Liver (tissue), 10 donors: ENCODE measurements at places on chromosomes 11 and 22. TPM values are rescaled to one million over a fixed set of nuclear protein-coding genes. Genes with fewer than 3 reads are reported as not detected.

DNA sequence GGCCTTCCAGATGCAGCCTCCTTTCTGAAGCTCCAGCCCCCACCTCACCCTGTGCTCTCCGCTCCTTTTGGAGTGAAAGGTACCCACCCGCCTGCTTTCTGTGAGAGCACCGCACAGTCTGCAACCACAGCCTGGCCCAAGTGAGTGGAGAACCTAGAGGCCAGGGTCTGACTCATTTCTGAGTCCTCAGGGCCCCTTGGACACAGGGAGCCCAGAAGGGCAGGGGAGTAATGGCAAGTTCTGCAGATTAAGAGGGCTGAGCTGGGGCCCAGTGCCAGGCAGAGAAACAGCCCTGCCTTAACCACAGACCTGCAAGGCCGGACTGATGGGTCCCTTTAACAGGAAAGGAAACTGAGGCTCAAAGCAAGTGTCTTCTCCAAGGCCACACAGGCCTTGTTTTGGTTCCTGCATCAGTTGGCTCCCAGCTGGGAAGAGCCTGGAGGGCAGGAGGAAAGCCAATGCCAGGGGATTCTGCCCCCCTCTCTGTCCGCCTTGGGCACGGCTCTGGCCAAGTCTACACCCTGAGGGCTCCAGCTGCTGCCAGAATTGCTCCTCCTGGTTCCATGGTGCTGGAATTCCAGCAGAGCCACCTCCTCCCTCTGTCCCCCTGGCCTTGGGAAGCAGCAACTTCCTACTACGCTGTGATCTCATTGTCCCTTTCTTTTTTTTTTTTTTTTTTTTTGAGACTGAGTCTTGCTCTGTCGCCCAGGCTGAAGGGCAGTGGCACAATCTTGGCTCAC, 55.1 kb downstream of the CYTH4 start:
- H3K36me3 ChIP-seq = no peaks in the 10 kb centered on the region
- peaks cover 17% of the 10 kb centered on the region for H3K27me3 ChIP-seq
- H3K27ac ChIP-seq = no peak overlapping the region
- DNase-seq = no peak
- no peaks in the 10 kb centered on the region for H3K4me1 ChIP-seq

OR4A16 gene
- total RNA-seq = not detected

- H3K27ac ChIP-seq = no peak overlapping the region
- H3K4me3 ChIP-seq = no peak overlapping the region
- peak; percentile 86 for DNase-seq
- peaks cover 4% of the 10 kb centered on the region for H3K4me1 ChIP-seq
These were observed 74.9 kb upstream of the HORMAD2 start for GRCh38 chr22:30005213-30005857.

DNA sequence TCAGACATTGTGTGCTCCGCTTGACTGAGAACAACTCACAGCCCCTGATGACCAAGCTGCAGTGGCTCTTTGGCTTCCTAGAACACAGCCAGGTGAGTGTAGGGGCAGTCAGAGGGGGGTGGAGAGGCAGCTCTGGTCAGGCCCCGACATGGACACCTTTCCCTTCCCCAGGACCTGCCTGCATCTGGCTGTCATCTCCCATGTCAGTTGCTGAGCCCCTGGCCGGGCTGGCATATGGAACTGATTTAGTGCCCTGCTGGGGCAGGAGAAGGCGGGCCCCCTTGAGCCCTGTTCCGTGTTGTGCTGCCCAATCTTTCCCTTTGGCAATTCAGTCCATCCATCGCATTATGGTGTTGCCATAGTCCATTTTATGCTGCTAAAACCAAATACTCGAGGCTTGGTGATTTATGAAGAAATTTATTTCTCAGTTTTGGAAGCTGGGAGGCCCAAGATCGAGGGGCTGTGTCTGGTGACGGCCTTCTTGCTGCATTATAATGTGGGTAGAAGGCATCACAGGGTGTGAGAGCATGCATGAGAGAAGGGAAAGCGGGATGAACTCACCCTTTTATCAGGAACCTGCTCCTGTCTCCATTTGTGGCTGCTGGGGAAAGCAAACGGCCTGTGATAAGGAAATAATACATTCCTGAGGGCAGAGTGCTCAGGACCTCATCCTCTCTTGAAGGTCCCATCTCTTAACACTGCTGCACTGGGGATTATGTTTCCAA, 19.0 kb downstream of the USP35 start:
- H3K27me3 ChIP-seq = no peaks in the 10 kb centered on the region
- DNase-seq = no peak
- H3K27ac ChIP-seq = no peak overlapping the region

DNA sequence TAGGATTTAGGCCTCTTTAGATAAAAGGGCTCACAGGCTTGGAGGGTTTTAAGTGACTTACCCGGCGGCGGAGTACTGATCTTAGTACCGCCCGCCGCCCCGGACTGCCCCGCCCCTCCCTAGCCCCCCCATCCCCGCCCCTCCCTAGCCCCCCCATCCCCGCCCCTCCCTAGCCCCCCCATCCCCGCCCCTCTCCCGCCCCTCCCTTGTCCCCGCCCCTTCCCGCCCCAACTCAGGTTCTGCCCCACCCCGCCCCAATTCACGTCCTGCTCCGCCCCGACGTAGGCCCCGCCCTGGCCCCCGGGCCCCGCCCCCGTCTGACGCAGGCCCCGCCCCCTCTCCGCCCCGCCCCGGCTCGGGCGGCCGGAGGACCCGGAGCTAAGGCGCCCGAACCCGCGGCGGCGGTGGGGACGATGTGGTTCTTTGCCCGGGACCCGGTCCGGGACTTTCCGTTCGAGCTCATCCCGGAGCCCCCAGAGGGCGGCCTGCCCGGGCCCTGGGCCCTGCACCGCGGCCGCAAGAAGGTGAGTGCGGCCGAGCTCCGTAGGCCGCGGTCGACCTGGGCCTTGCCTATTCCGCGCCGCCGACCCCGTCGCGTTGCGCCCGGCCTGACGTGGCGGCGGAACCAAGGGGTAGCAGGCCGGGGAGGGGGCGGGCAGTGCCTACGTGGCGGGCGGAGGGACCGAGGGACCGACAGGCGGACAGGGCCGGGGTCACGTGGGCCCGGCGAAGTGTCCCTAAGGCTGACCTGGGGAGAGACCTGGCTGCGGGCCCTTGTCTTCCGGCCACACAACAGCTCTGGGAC, at the start of gene SCYL1:
Gene SCYL1, plus strand, starts transcription at position 343 of the 805 bp plus-strand sequence. Its CDS starts 71 bp downstream, at position 414.
- peaks cover 3% of the 10 kb centered on the region for H3K36me3 ChIP-seq
- H3K27ac ChIP-seq = peak within 1 kb of the TSS; percentile 92
- peak within 1 kb of the TSS; percentile 67 for H3K4me3 ChIP-seq

DNA sequence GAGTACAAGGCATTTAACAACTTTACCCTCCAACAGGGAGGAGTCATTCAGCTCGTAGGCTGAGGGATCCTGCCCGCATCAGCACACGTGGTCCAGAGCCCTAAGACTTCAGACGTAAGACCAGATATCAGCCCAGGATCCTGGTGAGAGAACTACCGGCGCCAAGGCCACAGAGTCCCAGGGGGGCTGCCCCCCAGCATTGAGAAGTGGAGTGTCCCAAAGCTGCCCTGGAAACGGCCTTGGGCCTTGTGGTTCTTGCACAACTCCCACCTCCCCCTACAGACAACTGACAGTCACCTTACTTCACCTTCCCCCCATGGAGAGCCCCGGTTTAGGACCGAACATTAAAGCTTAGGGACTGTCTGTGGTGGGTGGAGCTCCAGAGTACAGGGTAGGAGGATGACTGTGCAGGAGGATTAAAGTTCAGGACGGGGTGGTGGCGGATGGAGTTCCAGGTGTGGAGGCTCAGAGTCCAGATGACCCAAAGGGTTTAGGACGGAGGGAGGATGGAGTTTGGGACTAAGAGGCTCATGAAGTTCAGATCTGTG, 1.0 kb downstream of the C11orf91 start:
- no peaks in the 10 kb centered on the region for H3K27me3 ChIP-seq
- H3K4me1 ChIP-seq = peaks cover 26% of the 10 kb centered on the region
- no peaks in the 10 kb centered on the region for H3K36me3 ChIP-seq
- no peak for DNase-seq

GGTLC2 gene
- not detected for total RNA-seq

GRCh38 chr22:19143967-19144400, 467 bp downstream of the ESS2 start:
- H3K4me1 ChIP-seq = peaks cover 11% of the 10 kb centered on the region
- peak overlapping the region; percentile 66 for H3K27ac ChIP-seq
- H3K27me3 ChIP-seq = no peaks in the 10 kb centered on the region
- no peak for DNase-seq

- no peak overlapping the region for H3K27ac ChIP-seq
- no peak overlapping the region for H3K4me3 ChIP-seq
- H3K27me3 ChIP-seq = no peaks in the 10 kb centered on the region
- peaks cover 14% of the 10 kb centered on the region for H3K4me1 ChIP-seq
- no peak for DNase-seq
These were observed 3.5 kb downstream of the MRTFA start for GRCh38 chr22:40633036-40633435.

DNA sequence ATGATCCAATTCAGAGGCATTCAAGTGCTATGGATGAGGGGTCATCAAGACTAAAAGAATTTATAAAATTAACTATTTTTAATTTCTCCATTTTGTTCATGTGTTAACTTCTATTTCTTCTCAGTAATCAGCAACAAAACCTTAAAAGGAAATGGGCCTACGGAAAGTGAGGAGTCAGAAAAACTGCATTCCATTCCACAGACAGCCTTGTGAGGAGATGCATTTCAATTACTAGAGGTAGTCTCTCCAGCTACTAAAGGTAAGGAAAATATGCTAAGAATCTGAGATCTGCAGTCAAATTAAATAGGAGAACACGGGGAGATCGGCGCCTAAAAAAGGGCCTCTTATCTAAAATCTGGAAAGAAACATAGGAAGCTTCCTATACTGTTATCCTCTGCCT, 661.7 kb downstream of the DLG2 start:
- H3K4me1 ChIP-seq = no peaks in the 10 kb centered on the region
- no peak overlapping the region for H3K27ac ChIP-seq
- H3K27me3 ChIP-seq = no peaks in the 10 kb centered on the region

GRCh38 chr22:47582067-47582466, 819.6 kb downstream of the TBC1D22A start:
- H3K27me3 ChIP-seq = no peaks in the 10 kb centered on the region
- H3K27ac ChIP-seq = no peak overlapping the region
- H3K4me3 ChIP-seq = no peak overlapping the region
- H3K36me3 ChIP-seq = no peaks in the 10 kb centered on the region

GRCh38 chr22:43308836-43309235, 34.3 kb downstream of the SCUBE1 start:
- DNase-seq = no peak
- no peaks in the 10 kb centered on the region for H3K27me3 ChIP-seq
- H3K36me3 ChIP-seq = no peaks in the 10 kb centered on the region
- H3K27ac ChIP-seq = no peak overlapping the region
- H3K4me3 ChIP-seq = no peak overlapping the region

DNA sequence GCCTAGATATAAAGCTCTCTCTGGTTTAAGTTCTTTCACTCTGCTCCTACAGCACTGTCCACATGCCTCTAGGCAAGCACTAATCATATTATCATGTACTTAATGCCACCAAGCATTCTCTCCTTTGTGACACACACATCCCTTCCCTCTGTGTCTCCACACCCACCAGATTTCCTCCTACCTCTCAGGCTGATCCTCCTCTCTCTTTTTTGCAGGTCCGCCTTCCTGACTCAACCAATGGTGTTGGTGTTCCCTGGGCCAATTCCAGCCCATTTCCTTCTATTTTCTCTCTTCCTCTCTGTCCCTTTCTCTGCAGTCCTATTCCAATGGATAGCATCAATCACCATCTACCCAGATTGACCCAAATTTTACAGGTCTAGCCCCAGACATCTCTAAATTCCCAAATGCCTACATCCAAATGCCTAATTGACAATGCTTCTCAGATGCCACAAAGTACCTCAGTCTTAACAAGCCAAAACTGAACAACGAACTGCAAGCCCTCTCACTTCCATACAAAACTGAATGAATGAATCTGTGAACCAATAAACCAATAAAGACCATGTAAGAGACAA, 504 bp upstream of the ZNF215 start:
- no peak overlapping the region for H3K4me3 ChIP-seq
- peaks cover 9% of the 10 kb centered on the region for H3K4me1 ChIP-seq

DNA sequence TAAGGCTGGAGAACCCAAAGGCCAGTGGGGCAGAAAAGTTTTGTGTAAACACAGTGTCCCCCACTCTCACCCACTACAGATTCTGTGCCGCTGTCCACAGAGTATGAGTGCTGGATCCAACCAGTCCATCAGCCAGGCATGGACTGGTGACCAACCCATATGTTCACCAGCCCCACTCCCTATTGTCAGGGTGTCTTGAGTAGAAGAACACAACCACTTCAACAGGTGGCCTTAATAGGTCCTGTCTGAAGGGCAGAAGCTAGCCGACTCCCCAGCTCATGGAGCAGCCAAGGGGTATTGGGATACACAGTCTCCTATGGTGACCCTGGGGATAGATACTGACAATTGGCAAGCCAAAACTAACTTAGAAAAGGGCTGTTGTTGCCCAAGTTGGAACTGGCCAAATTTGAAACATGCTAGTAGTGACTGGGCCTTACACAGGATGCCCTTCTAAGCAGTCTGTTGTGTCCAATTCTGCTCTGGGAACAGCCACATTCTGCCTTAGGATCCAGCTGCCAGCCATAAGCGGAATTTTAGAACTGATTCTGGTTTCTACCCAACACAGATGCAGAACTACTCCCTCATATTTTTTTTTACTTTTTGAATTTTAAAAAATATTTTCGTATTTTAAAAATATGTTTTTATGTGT, 19.8 kb upstream of the PGM2L1 start:
- no peaks in the 10 kb centered on the region for H3K27me3 ChIP-seq
- H3K4me3 ChIP-seq = no peak overlapping the region
- H3K27ac ChIP-seq = no peak overlapping the region
- no peak for DNase-seq
- H3K4me1 ChIP-seq = no peaks in the 10 kb centered on the region

MAPK8IP1 gene
- 1.8 TPM for total RNA-seq

- H3K4me3 ChIP-seq = no peak overlapping the region
- H3K4me1 ChIP-seq = no peaks in the 10 kb centered on the region
These were observed 539.5 kb downstream of the TBC1D22A start for GRCh38 chr22:47301820-47302475.

DNA sequence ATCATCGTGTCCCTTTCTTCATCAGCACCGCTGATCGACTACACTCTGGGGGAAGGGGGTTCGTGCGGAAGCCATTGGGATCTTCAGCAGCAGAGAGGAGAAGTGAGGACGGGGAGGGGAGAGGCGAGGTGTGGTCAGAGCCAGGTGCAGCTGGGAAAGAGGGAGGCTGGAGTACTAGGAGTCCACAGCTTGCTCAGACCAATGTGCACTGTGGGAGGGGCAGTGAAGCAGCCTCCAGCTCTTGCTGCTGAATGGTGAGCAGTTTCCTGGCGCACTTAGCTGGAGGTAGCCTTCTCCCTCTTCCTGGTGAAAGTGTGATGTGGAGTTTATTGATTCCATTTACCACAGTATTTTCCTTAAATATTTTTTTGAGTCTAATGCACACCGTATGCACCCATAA, 99.0 kb upstream of the NECTIN1 start:
- H3K27ac ChIP-seq = no peak overlapping the region
- H3K4me3 ChIP-seq = no peak overlapping the region
- DNase-seq = no peak
- no peaks in the 10 kb centered on the region for H3K4me1 ChIP-seq
- H3K36me3 ChIP-seq = no peaks in the 10 kb centered on the region

- no peak for DNase-seq
- no peak overlapping the region for H3K27ac ChIP-seq
- H3K27me3 ChIP-seq = no peaks in the 10 kb centered on the region
These were observed 87.6 kb downstream of the LARGE1 start for GRCh38 chr22:33832558-33833151.

CDC42EP2 gene
- 3.4 TPM for total RNA-seq
